Activated naive CD4-positive, alpha-beta T cell treated with Interleukin-2 at 50 U/mL for 16 hours (primary cell): ENCODE measurements at places on chromosomes 12 and 14.

- DNase-seq, result no peak
Observed at GRCh38 chr12:92300777-92301176, 155.1 kb upstream of the BTG1 start.

DNA sequence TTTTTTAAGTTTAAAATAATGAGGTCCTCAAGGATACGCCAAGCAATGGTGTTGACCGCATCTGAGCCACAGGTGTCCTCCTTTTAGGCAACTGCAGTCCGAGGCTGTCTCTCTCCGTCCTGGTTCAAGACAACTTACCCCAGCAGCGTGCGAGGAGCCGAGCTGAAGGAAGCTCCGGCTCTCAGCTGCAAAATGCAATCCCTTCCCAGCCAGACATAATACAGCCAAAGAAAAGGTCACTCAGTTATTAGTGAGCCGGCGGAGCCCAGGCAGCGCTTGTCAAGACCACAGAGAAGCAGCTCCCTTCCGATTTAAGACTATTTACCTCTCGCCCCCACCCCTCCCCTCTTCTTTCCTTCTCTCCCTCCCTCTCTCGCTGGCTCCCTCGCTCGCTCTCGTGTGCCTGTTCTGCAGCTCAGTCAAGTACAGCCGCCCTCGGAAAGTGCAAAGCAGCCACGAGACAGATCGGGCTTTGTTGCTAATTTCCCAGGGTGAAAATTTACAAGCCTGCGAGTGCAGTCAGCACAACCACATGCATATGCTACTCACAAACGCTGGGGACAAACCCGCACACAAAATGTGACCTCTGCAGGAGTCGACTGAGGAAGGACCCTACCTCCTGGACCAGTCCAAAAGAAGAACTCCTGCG, 363 bp upstream of the LMO3 start:
- no peak for DNase-seq

DNA sequence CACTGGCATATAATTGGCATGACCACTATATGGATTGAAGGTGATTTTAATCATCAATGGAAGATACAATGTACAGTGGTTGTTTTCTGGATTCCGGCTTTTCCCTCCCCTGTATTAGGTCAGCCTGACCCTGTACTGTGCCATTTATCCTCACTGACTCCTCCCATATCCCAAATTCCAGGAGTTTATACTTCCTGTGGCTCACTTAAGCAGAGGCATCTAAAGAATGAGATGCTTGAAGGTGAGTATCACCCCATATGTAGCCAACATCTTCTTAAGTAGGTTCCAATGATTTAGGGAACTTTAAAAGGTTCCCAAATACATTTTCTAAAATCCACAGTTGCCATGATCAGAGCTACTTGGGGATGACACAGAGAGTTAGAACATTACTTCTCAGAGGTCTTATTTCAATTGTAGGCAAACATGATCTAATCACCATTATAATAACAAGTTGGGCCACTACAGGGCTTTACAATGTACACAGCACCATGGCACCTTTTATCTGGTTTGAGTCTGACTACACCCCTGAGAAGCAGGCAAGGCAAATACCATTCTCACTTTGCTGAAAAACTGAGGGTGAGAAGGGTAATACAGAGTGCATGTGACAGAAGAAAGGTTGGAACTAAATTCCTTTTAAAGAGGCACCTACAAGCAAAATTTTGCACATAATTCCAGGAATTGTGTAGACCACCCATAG, 212.3 kb upstream of the GARIN6 start:
- DNase-seq, result no peak

GRCh38 chr12:56169229-56169759, 11.1 kb downstream of the MYL6 start:
- no peak for DNase-seq

DNA sequence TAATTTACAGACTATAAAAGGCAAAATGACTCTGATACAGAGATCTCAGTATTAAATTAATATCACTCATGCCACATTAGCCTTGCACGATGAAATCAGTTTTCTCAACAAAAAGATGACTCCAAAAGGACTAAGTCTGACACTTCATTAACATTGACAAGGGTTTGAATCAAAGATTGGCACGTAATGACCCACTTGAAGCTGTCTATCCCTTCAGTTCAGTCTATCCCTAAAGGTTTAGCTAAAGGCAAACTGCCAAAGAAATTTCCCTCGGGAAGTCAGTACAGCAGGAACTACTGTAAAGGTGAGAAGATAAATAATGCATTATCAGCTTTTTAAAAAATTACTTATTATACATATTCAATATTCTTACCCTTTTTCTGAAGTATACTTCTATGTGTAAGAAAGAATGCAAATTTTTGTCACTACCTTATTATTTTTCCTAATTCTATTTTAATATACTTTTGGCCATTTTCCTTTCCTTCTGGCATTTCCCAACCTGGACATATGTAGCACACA, 127.1 kb downstream of the NELL2 start:
- no peak for DNase-seq

DNA sequence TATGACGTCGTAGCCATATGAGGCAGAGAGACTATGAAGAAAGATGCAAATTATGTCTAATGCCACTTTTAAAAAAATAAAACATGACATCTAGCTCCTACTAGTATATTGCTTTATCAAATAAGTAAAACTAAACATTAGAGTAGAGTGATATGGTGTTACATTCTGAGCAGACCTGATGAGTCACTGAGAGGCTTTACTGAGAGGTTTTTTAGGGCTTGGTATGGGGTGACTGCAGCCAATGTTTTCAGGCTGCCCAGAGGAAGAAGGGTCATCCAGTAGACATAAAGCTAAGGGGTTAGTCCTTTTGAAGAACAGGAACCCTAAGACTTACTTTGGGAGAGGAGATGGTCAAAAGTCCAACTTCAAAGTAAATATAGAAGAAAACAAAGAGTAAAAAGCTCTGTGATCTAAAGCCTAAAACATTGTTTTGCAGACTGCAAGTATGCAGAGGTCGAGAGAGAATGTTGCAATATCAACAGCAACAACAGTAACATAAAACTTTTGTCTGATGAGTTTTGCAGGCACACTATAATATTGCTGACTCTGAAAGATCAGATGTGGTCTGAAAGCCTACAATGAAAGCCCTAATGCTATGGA, 774.7 kb downstream of the TMTC2 start:
- DNase-seq, result no peak

DNA sequence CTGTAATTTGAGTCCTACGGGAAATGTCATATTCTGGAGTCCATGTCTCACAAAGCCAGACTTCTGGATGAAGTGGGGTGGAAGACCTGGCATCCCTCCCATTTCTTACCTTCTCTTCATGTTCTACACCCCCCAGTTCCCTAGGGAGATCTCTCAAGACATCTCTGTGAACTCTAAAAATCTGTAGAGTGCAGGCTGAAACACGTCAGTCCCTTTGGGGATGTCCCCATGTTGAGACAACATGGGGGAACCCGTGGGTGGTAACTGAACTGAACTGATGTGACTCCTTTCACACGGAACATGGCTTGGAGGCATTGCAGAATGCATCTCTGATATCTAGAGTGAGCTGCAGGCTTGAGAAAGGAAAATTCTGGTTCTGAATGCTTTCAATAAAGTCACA, 15.2 kb downstream of the SERPINA12 start:
- DNase-seq, result no peak

DNA sequence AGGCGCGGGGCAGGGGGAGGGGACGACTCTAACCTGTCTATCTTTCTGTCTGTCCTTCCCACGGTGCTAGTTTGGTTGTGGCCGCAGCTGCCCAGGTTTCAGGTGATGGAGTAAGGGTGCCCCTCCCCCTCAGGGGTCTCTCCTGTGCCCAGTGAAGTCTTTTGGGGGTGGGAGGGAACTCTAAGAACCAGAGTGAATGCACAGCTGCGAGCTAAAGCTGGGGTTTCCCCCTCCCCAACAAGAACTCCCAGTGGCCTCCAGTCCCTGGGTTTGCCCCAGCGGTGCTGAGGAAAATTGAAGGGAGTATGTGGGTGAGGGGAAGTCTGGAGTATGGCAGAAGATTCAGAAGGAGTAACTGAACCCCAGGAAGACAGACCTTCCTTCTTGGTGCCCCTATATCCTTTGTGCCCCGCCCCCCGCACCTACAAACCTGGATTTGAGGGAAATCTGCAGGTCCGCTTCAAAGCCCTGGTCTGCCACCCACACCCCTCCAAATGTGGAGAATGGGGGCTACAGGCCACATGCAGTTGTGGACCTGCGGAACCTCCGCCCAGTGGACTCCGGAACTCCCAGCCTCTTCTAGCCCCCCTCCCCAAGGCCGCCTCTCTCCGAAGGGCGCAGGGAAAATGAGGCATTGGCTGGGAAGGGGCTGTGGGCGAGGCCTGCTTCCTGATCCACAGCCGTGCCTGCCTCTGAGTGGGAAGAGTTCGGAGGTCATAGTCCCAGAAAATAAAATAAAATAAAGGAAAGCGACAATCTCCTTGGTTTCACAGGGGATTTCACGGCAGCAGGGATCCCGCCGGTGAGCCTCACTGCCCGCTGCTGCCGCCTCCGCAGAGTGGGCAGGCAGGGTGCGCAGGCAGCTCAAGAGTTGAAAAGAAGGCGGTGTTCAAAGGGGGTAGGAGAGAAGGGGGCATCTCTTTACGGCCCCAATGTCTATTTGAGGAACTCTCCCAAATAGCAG, 3.4 kb upstream of the HOXC9 start:
- DNase-seq, result no peak

- DNase-seq, result no peak
Observed at GRCh38 chr12:90455756-90456155, 499.2 kb downstream of the CCER1 start.

- no peak for DNase-seq
Observed at GRCh38 chr14:100537446-100538350, 49.5 kb downstream of the BEGAIN start.

DNA sequence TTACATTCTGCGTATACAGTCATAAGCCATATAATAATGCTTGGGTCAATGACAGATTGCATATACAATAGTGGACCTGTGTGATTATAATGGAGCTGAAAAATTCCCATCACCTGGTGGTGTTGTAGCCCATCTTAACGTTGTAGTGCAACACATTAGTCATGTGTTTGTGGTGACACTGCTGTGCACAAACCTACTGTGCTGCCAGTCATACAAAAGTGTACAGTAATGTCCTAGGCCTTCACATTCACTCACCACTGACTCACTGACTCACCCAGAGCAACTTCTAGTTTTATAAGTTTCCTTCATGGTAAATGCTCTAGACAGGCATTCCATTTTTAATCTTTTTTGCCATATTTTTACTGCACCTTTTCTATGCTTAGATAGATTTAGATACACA, 194.8 kb upstream of the SEL1L start:
- no peak for DNase-seq

- DNase-seq, result no peak
Observed at GRCh38 chr12:123485756-123486155, 27.8 kb downstream of the SNRNP35 start.

GRCh38 chr12:51028126-51028812, 2.1 kb upstream of the SLC11A2 start:
- no peak for DNase-seq

DNA sequence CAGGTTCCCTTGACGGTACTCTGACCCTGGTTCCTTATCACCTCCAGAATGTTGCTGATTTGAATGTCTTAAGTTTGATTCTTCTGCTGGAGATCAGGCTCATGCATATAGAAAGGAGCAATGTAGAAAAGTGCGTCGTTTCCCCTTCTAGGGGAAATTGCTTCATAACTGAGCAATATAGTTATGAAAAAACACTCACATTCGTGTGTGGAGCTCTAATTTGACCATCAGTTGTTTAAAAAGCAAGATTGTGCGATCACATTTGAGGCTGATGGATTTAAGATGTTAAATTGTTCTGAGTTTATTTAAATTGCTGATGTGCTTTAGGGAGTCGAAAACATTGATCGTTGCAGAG, 19.2 kb downstream of the PELI2 start:
- DNase-seq, result no peak

- DNase-seq, result no peak
Observed at GRCh38 chr12:67364228-67364627, 95.1 kb downstream of the CAND1 start.

- no peak for DNase-seq
Observed at GRCh38 chr12:90979951-90980350, 24.8 kb downstream of the EPYC start.

GRCh38 chr12:76035045-76035444, 3.5 kb upstream of the PHLDA1 start:
- no peak for DNase-seq

GRCh38 chr12:103269946-103270345, 225.8 kb downstream of the C12orf42 start:
- DNase-seq, result no peak

DNA sequence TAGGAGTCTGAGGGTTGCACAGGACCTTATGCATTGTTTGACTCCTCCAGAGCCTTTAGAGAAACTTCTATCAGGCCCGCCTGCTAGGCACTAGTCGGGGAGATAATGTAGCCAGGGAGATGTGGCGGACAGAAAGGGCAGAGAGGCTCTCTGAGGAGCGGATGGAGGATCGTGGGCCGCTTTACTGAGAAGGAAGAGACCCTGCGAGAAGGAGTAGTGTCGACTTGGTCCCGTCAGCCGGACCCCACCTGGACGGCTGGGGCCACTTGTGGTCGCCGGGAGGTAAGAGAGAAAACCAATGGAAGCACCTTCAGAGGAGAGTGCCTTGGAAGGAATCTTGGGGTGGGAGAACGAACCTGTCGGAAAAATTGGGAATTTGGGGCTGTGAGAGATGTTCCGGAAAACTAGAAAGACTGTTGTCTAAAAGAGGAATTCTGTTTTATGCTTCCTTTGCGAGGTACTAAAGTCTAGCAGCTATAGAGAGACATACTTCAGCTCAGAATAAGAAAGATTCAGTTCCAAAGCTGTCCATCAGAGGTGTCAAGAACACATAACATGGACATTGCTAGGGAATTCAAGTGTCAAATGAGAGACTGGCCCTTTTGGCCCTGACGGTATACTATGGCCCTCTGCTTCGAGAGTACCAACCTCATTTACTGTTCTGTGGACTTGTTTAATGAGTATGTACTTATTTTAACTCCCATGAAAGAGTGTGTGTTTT, 660 bp upstream of the MCRS1 start:
- DNase-seq, result no peak

DNA sequence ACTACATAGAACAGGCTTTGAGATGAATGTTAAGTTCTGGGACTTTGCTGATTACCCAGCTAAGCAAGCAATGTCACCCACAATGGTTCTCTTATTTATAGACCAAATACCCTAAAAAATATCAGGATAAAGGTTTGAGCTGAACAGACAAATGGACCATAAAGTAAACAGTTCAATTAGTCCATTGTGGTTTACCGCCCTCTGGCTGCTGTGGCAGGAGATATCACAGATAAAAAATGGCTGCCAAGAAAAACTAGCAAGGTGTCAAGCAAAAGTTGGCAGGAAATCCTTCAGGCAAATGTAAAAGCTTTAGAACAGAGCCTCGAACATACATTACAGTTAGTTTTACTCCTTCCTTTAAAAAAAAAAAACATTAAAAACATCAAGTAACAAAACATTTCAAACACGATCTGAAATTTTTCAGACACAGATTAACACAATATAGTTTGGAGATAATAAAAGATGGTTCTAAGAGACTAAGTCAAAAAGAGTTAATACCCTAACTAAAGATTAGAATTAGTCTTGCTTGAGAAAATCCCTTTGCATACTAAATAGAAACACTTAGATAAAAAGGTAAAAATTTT, 41.3 kb downstream of the MED13L start:
- DNase-seq, result peak; percentile 43
